ENCODE measurements at places on chromosomes 1 and 21.

DNA sequence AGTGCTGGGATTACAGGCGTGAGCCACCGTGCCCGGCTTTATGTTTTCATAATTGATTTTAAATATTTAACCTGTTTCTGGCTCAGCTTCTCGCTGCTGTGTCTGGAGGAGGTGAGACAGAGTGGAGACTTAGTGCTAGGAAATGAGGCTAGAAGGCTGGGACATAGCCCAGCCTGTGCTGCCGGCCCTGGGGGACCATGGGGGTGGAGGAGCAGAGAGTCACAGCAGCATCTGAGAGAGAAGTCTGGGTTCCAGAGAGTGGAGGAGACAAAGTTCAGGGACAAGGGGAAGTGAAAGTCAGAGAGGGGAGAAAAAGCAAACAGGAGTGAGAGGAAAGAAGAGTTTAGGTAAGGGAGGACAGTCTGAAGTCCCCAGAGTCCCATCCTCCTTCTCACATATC lies 71.9 kb downstream of the LHX9 start:
- no peak for DNase-seq

GRCh38 chr1:162276493-162276892 lies 100.2 kb downstream of the SPATA46 start:
- no peak for DNase-seq

DNA sequence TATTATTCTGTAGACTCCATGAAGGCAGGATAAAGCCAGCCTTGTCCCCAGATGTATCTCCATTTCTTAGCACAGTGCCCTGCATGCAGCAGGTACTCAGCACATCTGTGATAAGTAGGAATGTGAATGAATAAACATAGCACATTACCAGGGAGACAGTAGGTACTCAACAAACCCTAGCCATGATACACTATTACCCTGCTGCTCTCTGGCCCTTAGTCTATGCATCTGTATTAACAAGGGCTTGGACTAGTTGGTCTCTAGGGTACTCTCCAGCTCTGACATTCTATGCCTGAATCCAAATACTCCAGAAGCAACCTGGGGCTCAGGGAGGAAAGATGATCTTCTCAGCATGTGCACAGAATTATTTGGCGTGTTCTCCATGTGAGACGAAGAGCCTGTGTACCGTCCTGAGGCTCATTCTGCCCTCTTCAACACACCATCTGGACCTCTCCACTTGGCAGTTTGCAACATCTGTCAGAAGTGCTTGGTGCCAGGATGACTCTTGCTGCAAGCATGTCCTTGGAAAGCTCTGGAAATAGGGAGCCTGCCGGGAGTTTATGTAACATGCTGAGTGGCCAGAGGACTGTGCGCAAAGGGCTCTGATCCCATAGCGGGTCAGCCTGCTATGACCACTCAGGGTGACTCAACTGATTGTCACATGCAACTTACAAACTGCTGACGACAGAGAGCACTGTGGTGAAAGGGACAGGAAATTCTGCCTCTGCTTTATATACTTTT lies 228.2 kb upstream of the USP24 start:
- DNase-seq: no peak

GRCh38 chr1:21641967-21642739 lies 27.0 kb downstream of the RAP1GAP start:
- DNase-seq: no peak

DNA sequence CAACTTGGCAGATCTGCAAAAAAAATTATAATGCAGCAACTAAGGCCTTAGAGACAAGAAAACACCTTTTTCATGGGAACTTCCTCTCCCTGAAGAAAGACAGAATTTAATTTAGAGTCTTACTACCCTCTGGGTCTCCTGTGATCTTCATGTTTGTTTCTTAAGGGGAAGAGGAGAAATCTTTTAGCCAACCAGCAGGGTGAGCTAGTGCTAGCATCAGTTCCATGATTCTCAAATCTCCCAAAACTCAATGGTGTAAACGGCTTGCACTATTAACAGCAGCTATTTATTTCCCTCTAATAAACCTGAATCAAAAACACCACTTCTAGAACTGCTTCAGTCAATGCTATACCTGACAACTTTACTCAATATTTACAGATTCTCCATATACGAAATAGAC lies 3.8 kb downstream of the ZNF644 start:
- no peak for DNase-seq

DNA sequence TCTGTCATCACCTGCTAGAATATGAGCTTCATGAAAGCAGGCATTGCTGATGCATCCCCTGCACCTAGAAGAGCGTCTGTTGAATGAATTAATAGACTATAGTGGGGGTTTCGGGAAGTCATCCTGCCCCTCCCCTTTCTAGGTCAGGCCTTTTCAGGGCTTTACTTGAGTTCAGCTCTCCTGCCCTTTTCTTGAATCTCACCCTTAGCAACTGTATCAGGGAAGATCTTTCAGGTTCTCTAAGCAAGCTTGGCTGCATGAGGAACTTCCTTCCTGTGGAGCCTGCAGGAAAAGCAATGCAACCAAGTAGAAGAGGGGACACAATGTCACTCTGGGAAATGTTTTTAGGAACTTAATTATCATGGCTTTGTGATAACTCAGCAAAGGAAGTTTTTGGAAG lies 27.2 kb upstream of the KIAA0040 start:
- DNase-seq: no peak

Data from NCI-H1105 (cell line).